ENCODE measurements at places on chromosomes 4 and X.

- DNase-seq = no peak
These were observed 19.8 kb downstream of the GLRB start for GRCh38 chr4:157095716-157096115.

DNA sequence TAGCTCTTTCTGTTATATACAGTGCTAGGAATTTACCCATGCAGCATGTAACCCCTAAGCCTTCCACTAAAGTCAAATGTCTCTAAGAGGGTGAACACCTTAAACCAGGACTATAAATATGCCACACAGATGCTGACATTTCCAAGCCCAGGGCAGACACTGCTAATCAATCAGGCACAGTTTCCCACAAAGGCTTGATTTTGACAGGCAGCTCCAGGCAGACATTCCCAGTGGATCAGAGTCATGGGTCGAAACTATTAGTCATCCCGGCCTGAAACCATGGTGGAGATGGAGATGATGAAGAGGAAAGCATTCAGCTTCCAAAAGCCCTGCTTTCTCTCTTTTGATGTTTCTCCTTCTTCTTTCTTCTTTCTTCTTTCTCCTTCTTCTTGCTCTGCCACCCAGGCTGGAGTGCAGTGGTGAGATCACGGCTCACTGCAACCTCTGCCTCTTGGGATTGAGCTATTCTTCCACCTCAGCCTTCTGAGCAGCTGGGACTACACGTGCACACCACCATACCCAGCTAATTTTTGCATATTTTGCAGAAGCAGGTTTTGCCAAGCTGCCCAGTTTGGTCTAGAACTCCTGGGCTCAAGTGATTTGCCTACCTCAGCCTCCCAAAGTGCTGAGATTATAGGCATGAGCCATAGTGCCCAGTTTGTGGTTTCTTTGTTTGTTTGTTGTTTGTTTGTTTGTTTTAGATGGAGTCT lies 21.0 kb upstream of the SORCS2 start:
- DNase-seq = no peak

GRCh38 chr4:819401-820229 lies 6.3 kb downstream of the CPLX1 start:
- no peak for DNase-seq

GRCh38 chr4:62015043-62015739 lies 815.1 kb downstream of the ADGRL3 start:
- no peak for DNase-seq

DNA sequence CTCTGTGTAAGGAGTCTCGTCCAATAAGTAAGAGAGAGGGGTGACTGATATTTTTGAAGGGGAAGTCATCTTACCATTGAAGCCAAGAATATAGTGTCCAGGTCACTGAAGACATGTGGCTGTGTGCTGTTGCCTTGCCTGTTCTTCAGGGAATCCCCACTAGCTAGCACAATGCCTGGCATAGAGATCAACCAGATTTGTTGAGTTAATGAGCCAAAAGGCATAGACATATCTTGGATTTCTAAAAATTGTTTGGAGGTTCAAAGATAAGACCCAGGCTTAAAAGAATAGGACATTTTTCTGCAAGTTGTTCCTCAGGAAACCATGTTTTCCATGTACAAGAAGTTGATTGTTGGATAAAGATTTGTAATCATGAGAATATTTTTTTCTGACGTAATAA lies 119.3 kb upstream of the DKK2 start:
- DNase-seq = no peak

Measured in right atrium auricular region (tissue), 2 donors.